ENCODE measurements at places on chromosomes 11 and 22.

DNA sequence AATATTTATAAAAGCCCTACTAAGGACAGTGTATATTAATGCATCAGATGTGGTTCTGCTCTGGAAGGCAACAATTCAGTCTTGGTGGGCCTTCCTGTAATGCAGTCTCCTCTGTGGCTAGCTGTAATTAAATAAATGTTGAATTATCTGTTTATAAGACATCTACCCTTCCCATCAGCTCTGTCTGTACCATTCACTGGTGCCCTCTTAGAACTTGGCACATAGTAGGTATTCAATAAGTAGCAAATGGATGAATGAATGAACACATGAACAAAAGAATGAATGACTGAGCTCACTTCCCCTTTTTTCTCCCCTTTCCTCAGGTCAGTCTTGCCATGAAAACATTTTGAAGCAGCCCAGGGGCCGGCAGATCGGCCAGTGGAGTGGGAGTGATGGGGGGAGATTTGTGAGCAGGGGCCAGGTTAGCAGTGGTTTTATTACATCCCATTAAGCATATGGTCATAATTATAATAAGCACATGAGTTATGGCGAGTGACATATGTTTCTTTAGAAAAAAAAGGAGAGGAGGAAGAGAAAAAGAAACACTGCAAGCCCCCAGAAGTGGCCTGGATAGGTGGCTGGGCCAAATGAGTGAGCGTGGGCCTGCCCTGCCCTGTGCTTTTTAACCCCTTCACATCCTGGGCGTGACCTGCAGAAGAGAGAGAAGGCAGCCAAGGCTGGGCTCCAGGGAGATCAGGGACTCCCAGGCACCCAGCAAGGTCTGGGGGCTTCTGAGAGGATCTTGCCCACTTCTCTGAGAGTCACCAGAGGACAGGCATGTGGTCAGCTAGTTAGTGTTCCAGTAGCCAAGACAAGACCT is 48.6 kb upstream of the CD82 start:
- no peak for DNase-seq

GRCh38 chr11:34394771-34395300 is 37.0 kb upstream of the ABTB2 start:
- no peak for DNase-seq

DNA sequence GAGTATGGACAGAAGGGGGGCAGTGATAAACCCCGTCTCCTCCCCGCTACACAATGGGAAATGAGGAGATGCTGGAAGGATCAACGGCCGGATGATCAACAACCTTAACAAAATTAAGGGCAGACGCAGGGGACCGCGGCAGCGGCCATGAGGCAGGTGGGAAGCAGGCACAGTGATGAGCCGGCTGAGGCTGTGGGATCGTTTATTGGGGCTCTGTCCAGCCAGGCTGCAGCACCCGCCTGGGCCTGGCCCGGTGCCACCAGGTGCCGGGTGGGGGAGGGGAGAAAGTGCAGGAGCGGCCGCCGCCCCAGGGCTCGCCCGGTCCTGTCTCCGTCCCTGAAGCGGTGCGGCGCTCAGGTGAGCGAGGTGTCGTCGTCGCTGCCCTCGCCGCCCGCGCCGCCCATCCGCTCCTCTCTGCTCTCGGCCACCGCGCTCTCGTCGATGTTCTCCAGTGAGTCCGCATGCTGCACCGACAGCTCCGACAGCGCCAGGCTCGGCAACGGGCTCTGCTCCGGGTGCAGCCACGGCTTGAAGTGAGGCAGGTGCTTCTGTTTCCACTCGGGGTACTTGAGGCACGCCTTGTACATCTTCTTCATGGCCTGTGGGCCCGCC is 2.4 kb upstream of the ARAP1 start:
- DNase-seq = no peak

DNA sequence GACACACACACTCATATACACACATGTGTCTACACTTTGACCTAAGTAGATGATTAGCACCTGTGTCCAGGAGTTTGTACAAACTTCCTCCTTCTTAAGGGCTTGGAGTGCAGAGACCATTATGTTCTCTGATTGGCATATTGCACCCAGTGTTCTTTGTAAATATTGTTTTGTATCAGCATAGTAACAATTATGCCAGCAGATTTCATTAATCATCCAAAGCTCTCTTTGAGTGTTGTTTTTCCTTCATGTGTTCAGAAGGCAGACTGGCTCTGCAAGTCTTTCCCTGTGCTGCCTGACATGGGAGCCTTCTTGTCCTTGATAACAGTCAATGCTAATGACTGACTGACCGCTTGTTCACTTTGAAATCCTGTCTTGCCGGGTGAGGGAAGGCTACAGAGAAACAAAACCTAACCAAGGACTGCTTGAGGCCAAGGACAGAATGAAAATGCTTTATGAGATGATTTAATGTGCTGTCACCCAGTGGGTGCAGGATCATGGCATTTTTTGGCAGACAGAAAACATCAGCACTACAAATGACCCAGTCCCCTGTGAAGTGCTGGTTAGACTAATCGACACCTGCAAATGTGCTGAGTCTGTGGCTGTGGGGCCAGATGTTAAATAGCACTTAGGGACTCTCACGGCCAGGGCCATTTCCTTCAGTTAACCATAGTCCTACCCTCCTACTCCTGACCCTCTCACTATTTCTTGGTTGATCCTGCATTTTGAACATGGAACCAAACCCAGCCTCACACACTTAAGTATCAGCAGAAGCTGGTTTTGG is 6.6 kb upstream of the BARX2 start:
- DNase-seq = no peak

- no peak for DNase-seq
Measured at GRCh38 chr11:12285106-12285505, 92.3 kb upstream of the PARVA start.

- DNase-seq = no peak
Measured at GRCh38 chr11:131800452-131800851, 430.0 kb downstream of the NTM start.

DNA sequence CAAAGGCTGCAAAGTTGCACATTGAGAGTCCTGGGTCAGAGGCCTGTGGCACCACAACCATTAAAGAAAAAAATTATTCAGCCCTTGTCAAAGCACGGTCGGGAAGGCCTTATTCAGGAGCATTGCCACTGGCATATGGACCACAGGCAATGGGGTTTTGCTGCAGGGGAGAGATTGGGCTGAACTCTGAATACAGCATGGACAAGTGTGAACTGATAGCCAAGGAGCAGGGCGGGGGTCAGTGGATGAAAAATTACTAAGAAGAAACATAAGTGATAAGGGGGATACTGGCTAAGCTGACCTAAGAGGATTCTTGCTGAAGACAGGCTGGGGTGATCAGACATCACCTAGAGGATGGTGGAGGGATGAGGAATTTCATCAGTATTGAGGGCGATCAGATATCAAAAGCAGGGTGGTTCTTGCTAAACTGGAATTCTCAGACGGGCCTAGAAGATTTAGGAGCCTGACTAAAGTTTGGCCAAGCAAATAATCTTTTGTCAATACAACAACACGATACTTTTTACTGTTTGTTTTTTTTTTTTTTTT is 3.3 kb upstream of the DGCR8 start:
- DNase-seq = no peak

- DNase-seq = no peak
Measured at GRCh38 chr11:12706545-12707499, 32.6 kb downstream of the TEAD1 start.

- peak; percentile 53 for DNase-seq
Measured at GRCh38 chr11:1628506-1629325, 859 bp upstream of the KRTAP5-5 start.

GRCh38 chr22:49672014-49672516 is 155.6 kb downstream of the BRD1 start:
- no peak for DNase-seq

- DNase-seq = no peak
Measured at GRCh38 chr11:29447821-29448220, 569.0 kb downstream of the KCNA4 start.

DNA sequence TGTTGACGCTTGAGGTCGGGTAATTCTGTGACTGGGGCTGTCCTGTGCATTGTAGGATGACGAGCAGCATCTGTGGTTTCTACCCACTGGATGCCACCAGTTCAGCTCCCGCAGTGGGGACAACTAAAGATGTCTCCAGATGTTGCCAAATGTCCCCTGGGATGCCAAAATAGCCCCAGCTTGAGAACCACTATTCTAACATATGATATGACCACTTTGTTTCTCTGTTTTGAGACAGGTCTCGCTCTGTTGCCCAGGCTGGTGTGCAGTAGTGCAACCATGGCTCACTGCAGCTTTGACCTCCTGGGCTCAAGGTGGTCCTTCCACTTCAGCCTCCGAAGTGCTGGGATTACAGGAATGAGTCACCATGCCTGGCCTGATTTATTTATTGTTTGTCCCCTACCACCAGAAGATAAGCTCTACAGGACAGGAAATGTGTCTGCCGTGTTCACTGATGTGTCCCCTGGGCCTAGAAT is 4.4 kb upstream of the MEN1 start:
- DNase-seq = no peak

DNA sequence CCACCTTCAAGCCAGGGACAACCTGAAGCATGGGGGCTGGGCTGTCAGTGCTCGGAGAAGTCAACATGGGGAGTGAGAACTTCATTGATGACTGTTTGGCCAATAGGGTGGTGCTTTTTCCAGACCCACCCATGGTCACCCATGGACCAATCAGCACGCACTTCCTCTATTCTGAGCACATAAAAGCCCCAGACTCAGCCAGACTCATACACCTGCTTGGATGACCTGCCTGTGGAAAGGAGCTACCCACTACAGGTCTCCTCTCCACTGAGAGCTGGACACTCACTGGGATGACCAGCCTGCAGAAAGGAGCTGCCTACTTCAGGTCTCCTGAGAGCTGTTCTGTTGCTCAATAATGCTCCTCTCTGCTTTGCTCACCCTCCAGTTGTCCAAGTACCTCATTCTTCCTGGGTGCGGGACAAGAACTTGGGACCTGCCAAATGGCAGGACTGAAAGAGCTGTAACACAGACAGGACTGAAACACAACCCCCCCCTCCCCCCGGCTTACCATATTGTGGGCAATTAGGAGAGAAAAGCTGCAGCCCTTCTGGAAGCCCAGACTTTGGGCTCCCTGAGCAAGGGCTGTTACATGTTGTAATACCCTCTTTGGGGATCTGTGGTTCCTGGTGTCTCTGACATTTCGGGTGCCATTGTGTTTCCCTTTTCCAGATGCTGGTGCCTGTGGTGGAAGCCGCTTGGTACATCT is 44.4 kb upstream of the WNT11 start:
- DNase-seq = no peak

GRCh38 chr11:85947431-85948272 is 92.5 kb downstream of the CCDC83 start:
- no peak for DNase-seq

GRCh38 chr11:94834911-94835593 is 66.9 kb downstream of the AMOTL1 start:
- no peak for DNase-seq

GRCh38 chr11:83456075-83456474 is 169.9 kb upstream of the CCDC90B start:
- no peak for DNase-seq

- DNase-seq = no peak
Measured at GRCh38 chr11:16767957-16768356, 29.5 kb downstream of the C11orf58 start.

- no peak for DNase-seq
Measured at GRCh38 chr11:1200611-1201191, 22.2 kb upstream of the MUC5B start.

GRCh38 chr11:72848846-72849466 is 34.7 kb downstream of the ATG16L2 start:
- peak; percentile 15 for DNase-seq

DNA sequence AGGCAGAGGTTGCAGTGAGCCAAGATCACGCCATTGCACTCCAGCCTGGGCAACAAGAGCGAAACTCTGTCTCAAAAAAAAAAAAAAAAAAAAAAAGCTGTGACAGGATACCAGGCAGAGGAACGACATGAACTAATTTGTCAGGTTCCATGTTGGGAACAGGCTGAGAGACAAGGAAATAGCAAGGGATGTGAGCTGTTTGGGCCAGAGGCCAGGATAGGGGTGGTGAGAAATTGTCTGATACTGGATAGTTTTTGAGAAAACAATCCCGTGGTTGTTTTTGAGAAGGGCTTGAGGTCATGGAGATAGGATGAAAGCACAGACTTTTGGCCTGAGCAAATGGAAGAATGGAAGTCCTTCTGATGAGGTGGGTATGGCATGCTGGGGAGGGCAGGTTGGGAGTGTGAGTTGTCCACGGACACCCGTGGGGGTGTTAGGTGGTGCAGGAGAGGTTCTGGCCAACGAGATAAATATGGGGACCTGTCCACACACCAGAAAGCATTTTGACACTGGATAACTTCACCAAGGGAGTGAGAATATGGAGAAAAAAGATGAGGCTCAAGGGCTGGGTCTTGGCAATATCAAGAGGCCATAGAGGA is 13.7 kb downstream of the PIWIL3 start:
- no peak for DNase-seq

All from T-helper 1 cell (primary cell).